ENCODE measurements at places on chromosomes 3 and 15.

- peak; percentile 76 for DNase-seq
Measured at GRCh38 chr3:129490273-129490675, 38.2 kb upstream of the RHO start.

DNA sequence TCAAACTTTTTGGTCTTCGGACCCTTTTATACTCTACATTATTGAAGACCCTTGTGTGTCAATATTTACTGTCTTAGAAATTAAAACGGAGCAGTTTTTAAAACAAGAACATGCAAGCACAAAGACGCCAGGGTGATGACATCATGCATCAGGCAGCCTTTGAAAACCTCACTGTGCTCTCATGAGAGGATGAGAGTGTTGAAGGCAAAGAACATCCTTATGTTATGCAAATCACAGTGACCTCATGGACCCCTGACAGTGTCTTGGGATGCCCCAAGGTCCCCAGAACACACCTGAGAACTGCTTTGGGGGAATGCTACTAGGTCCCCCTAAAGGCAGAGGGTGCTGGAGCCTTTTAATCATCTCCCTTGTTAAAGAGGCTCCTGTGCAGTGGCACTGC, 51.6 kb downstream of the CHDH start:
- no peak for DNase-seq

GRCh38 chr3:54596087-54596486, 331.8 kb downstream of the LRTM1 start:
- DNase-seq: no peak

- no peak for DNase-seq
Measured at GRCh38 chr3:55518451-55518850, 31.3 kb upstream of the WNT5A start.

DNA sequence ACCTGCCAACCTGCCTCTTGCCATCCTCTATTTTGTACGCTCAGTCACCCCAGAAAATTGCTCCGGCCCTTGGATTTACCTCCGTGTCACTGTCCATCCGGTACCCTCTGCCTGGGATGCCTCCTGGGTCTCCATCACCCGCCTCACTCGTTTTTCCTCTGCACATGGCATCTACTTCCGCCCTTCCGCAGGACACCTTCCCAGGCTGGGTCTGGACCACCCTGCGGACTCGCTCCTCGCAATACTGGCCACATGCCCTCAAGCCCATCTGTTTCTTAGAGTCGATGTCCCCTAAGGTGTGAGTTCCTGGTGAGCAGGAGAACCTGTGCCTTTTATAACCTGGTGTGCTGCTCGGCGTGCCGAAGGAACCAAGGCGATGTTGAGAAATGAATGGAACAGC, 58.5 kb downstream of the APBA2 start:
- no peak for DNase-seq

- DNase-seq: peak; percentile 42
Measured at GRCh38 chr15:59222906-59223550, 16.4 kb downstream of the LDHAL6B start.

DNA sequence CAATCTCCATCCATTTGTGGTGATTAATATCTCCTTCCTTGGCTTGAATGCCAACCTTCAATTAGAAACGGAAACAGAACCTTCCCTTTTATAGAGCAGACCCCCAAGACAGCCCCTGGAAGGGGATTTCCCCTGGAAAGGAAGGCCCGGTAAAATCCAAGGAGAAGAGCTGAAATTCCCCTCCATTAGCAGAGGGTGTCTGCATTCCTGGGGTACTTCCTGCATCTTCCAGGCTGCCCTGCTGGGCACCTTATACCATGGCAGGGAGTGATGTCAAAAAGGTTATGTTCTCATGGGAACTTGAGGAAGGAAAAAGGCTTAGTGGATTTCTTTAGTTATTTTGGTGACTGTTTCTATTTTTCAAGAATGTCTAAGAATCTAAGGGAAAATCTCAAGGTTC, 116.7 kb upstream of the NEO1 start:
- no peak for DNase-seq

GRCh38 chr3:8550611-8551010, 49.0 kb downstream of the LMCD1 start:
- no peak for DNase-seq

GRCh38 chr3:129929383-129929782, 35.9 kb upstream of the TMCC1 start:
- DNase-seq: no peak

DNA sequence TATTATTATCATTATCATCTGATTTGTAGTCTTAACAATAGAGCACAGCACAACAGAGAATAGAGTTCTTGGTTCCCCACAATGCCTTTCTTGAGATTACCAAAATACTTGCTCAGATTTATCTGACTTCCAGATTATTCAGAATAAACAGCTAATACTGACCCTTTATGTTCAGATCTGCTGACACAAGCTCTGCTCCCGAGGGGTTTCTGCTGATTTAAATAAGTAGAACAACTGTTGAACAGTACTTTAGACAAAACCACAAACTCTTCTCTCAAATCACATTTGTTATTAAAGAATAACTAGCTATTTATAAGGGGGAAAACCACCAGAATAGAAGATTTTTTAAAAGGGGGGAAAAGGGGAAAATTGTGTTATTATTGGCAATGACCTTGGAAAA, 380.2 kb upstream of the ATP11B start:
- no peak for DNase-seq

GRCh38 chr15:43483297-43484128, 9.4 kb downstream of the TP53BP1 start:
- no peak for DNase-seq

DNA sequence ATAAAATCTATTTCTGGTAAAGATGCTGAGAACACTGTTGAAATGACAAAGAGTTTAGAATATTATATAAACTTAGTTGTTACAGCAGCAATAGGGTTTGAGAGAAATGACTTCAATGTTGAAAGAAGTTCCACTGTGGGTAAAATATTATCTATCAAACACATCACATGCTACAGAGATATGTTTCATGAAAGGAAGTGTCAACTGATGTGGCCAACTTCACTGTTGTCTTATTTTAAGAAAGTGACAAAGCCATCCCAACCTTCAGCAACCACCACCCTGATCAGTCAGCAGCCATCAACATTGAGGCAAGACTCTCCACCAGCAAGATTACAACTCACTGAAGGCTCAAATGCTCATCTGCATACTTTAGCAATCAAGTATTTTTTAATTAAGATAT, 20.2 kb downstream of the TMEM39A start:
- no peak for DNase-seq

- no peak for DNase-seq
Measured at GRCh38 chr3:127299276-127299675, 11.4 kb upstream of the PRR20G start.

DNA sequence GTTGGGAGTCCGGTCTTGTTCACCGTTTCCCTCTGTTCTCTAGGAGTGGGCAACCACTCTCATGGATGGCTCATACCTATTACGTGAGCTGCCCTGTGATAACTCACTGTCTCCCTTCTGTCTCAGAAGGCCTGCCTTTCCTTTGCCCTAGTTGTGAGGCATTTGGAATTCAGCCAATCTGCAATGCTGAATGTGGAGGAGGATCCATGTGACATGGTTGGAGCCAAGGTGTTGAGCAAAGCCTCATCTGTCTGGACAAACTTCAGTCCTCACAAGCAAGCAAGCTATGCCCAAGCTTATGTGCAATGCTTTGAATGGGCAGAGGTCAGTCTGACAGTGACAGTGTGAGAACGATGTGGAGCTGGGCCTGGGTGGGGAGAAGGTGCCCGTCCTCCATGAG, 37.8 kb upstream of the ATP10A start:
- no peak for DNase-seq

DNA sequence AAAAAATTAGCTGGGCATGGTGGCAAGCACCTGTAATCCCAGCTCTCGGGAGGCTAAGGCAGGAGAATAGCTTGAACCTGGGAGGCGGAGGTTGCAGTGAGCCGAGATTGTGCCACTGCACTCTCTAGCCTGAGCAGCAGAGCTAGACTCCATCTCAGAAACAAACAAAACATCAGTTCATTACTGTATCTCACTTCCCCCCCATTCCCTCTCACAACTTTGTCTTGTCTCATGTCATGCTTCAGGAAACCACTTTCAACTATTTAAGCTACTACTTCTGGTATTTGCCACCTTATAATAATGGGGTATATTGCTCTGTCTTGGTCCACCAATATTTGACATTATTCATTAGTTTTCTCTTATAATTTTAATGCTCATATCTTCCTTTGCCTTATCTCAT, 26.2 kb downstream of the PIK3CA start:
- DNase-seq: no peak

- no peak for DNase-seq
Measured at GRCh38 chr15:89814112-89814742, 425 bp downstream of the ANPEP start.

GRCh38 chr15:56241374-56242105, 2.1 kb downstream of the RFX7 start:
- peak; percentile 11 for DNase-seq

DNA sequence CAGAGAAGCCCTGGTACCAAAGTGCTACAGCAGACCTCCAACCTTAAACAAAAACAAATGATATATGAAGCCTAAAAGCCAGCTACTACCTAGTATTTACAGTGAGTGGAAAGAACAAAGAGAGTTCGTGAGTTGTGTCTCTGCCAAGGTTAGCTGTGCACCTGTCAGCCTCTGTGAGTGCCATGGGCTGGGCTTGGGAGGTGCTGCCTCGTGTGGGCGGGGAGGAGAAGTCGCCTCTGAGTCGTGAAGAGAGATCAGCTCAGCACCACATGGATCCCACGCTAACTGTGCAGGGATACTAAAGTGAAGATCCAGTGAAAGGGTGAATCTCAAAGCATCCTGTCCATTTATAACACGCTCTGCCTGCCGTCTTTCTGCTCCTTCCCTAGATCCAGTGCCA, 101.9 kb downstream of the CHDH start:
- peak; percentile 2 for DNase-seq

DNA sequence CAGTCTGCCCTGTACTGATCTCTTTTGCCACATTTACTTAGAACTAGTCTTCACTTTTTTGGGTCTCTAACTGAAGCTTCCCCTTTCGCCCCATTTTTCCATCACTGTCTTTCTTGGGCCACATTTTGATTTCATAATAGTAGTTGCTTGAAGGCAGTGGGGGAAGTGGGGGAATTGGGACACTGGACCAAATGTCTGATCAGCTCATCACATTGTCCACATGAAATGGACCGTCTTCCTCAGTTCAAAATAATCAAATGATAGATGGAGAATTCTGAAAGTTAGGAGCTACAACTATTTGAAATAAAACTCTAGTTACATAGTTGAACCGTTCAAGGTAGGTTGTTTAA, 747 bp downstream of the PDCD6IP start:
- no peak for DNase-seq

- DNase-seq: peak; percentile 39
Measured at GRCh38 chr15:73017987-73018386, 34.3 kb upstream of the NEO1 start.

DNA sequence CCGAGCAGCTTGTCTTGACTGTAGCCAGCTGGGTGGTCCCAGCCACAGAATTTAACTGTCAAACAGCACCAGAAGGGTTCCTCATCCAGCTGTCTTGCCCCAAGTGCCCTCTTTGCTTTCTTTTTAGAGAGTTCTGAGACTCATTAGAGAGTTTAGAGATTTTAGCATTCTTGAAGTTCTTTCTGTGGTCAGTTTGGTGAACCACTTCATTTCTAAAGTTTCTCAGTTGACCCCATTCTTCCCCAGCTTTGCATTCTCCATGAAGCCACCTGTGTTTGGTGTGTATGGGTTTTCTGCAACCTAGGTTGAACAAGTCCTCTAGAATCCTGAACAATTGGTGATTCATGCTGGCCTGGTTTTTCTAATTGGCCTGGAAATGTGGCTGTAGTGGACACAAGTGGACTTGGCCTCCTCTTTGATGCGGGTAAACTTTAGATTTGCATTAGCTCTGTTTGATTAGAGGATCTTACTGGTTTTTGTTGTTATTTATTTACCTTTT, 33.7 kb downstream of the FLNB start:
- no peak for DNase-seq

DNA sequence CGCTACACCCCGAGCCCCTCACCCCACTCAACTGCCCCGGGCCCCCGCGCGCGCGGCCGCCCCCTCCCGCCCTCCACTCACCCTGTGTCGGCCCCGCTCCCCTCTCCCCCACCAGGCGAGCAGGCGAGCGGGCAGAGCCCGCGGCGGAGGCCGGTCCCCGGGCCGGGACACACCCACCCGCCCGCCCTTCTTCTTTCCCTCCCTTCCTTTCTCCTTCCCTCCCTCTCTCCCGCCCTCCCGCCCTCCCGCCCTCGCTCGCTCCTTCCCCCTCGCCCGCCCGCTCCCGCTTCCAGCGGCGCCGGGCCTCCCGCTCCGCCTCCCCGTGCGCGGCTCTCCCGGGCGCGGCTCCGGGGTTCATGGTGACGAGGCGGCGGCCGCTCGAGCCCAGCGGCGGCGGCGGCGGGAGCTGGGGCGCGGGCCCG, at the start of gene CTDSPL:
TSS of gene CTDSPL (plus strand) at position 261 of the 422 bp plus-strand sequence. CDS start 320 bp downstream, outside the sequence.
- peak; percentile 29 for DNase-seq

- no peak for DNase-seq
Measured at GRCh38 chr3:139108253-139108969, 63.7 kb upstream of the PRR23C start.

DNA sequence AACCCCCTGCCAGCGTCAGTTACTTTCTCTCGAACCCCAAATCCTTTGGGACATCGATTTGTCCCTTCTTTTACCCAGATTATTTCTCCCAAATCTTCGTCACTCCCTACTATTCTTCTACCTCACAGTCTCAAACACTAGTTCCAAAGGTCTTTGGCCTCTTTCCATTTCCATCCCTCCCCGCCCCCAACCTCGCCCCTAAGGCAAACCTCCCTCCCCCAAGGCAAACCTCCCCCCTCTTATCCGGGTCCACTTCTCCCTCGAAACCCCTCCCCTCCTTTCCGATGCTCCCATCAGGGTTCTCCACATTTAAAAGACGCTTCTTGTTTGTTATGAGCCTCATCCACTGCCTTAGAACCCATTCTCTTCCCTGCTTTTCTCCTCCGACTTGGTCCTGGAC, 583 bp downstream of the EAF1 start:
- DNase-seq: no peak

GRCh38 chr15:54605556-54605955, 591.2 kb downstream of the RSL24D1 start:
- DNase-seq: peak; percentile 15

GRCh38 chr15:49191892-49192291, 21.8 kb downstream of the GALK2 start:
- DNase-seq: no peak

DNA sequence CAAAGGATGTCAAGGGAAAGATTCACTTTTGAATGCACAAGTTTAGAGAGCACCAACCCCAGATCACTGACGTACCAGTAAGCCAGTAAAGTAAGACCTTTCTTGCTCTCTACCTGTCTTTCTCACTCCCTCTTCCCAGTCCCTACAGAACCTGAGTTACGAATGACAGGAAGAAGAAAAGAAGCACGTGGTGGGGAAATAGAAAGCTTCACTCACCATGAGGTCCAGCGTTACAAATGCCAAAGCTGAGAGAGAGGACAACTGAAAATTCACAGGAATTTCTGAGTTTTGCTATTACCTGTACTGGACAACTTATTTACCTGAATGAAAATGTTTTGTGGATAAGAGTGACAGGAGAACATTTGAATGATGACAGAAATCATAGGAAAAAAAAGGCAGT, 133.2 kb upstream of the GBE1 start:
- DNase-seq: no peak

DNA sequence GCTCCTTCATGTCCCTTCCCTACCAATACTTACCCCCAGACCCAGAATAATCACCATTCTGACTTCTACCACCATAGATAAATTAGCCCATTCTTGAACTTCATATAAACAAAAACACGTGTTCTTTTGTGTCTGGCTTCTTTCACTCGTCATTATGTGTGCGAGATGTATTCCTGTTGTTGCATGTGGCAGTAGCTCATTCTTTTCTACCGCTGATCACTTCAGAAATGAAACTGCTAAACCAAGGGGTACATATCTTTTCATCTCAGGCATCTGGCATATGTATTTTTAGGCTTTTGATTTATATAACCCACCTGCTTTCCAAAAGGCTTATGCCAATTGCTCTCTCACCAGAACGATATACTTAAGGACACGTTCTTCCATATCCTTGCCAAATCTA, 13.8 kb upstream of the SCG3 start:
- DNase-seq: no peak
